ENCODE measurements at places on chromosomes 5 and 9.

DNA sequence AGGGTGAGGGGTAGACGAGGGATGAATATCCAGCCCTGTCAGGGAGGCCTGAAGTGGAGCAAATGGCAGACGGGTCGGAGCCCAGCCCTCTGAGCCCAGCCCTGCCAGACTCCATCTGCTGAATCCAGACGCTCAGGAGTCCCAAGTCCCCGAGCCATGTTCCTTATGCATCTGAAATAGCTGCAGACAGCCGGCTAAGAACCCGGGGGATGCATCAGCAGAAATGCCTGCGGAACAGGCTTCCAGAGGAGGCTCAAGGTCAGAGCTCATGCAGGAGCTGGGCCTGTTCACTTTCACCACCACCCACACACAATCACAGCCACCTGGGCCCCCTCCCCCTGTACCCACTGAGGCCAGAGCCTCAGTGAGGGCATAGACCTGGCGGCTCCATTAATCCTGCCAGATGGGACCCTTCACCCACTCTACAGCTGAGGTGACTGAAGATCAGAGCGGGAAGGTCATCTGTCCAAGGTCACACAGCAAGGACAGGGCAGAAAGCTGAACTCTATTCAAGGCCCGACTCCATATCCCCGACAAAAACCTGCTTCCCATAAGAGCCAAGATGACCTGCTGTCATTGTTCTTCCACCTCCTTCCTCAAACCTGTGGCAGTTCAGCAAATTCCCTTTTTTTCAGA, 24.4 kb upstream of the AKNA start:
- DNase-seq = no peak

- DNase-seq = no peak
Observed at GRCh38 chr5:32317041-32317440, 4.3 kb upstream of the MTMR12 start.

DNA sequence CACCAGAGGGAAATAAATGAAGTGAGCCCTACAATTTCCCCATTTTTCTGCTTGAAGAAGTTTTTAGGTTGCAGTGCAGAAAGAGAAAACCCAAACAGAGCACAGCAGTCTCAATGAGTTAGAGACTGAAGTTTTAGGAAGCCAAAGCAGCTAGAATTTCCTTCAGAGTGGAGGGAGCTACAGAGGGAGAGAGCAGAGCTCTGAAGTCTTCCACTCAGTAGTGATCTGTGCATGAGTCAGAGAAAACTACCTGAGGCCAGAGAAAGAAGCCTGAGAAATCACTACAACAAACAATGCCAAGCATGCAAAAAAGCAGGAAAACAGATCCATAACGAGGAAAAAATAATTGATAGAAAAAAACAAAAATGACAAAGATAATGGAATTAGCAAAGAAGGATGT, 17.9 kb upstream of the NDUFB6 start:
- DNase-seq = no peak

DNA sequence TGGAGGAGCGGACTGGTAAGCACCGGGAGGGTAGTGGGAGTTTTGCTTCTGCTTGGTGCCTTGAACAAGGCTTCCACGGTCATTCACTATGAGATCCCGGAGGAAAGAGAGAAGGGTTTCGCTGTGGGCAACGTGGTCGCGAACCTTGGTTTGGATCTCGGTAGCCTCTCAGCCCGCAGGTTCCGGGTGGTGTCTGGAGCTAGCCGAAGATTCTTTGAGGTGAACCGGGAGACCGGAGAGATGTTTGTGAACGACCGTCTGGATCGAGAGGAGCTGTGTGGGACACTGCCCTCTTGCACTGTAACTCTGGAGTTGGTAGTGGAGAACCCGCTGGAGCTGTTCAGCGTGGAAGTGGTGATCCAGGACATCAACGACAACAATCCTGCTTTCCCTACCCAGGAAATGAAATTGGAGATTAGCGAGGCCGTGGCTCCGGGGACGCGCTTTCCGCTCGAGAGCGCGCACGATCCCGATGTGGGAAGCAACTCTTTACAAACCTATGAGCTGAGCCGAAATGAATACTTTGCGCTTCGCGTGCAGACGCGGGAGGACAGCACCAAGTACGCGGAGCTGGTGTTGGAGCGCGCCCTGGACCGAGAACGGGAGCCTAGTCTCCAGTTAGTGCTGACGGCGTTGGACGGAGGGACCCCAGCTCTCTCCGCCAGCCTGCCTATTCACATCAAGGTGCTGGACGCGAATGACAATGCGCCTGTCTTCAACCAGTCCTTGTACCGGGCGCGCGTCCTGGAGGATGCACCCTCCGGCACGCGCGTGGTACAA, 556 bp downstream of the PCDHGC3 start:
- DNase-seq = no peak

- no peak for DNase-seq
Observed at GRCh38 chr5:170819824-170820223, 36.3 kb downstream of the GABRP start.

Data from activated T-cell treated with anti-CD3 and anti-CD28 coated beads, Interleukin-2, amount 50 U/mL, for 1 hour (primary cell).